ENCODE measurements at places on chromosomes 6 and 20. TPM values are rescaled to one million over a fixed set of nuclear protein-coding genes. Genes with fewer than 3 reads are reported as not detected.
A peak's percentile ranks its signal among the peaks of the same experiment; 100 is the strongest.

The HRH3 gene
- 0.08 TPM for total RNA-seq

The KCNG1 gene
- 1.1 TPM for total RNA-seq

The PNLDC1 gene
- total RNA-seq, result 0.21 TPM

The MBOAT1 gene
- 3.4 TPM for total RNA-seq

- H3K4me3 ChIP-seq, result no peak within 1 kb of the TSS
- H3K27me3 ChIP-seq, result no peaks in the 10 kb centered on the region
- H3K27ac ChIP-seq, result no peak within 1 kb of the TSS
- H3K4me1 ChIP-seq, result peaks cover 11% of the 10 kb centered on the region
- H3K36me3 ChIP-seq, result no peaks in the 10 kb centered on the region
Observed at GRCh38 chr6:31170600-31170881, at the start of gene POU5F1. POU5F1 (minus strand) TSS chr6:31170682; CDS start chr6:31170620, 62 bp downstream.

DNA sequence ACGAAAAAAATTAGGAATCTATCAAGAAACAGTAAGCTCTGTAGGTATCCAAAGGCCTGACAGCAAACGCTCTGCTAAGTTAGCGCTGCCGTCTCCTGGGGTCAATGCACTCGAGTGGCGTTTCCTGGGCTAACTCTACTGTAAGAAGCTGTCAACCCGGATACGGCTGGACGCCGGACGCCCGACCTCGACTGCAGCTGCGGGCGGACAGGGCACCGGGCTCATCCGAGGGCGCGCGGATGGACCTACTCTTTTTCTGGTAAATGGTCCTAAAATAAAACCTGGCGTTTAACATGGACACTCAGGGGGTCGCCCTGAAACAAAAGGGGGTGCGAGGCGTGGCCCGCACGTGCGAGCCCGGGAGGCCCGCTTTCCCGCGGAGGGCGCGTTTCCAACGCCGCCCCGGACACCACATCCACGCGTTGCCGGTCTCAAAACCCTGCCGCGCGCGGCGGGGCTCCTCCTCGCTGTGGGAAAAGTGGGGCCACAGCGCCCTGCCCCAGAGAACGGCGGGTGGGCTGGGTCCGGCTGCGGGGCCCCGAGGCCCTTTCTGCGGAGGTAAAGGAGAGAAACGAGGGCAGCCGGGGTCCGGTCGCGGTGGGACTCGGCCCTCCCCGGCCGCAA, 537 bp downstream of the TCP1 start:
- peak overlapping the region; percentile 95 for H3K4me3 ChIP-seq
- no peaks in the 10 kb centered on the region for H3K27me3 ChIP-seq
- DNase-seq, result peak; percentile 42
- H3K27ac ChIP-seq, result peak overlapping the region; percentile 77
- H3K4me1 ChIP-seq, result peaks cover 33% of the 10 kb centered on the region

DNA sequence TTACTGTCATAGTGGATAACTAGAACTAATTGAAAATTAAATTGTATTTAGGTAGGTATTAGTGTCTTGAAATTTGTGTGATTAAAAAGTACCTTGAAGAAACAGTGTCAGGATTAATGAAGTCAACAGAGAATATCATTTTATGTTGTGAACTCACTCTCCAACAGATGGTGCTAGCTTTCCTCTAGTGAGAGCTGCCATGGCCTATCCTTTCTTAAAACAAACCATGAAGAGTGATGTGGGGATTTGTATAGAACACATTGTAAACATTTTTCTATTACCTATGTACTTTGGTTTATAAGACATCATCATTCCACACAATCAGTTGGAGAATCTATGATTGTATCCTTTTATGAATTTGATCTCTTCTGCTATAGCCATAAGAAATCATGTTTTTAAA, 4.8 kb upstream of the SRSF12 start:
- no peaks in the 10 kb centered on the region for H3K36me3 ChIP-seq
- H3K4me1 ChIP-seq, result no peaks in the 10 kb centered on the region
- no peaks in the 10 kb centered on the region for H3K27me3 ChIP-seq
- no peak overlapping the region for H3K4me3 ChIP-seq

All from pancreas (tissue), 10 donors.